ENCODE measurements at places on chromosomes 3 and 15. TPM values are rescaled to one million over a fixed set of nuclear protein-coding genes. Genes with fewer than 3 reads are reported as not detected.

TMEM87A gene
- total RNA-seq, result 28.5 TPM

SEMA6D gene
- not detected for total RNA-seq

XCR1 gene
- total RNA-seq, result not detected

IL5RA gene
- not detected for total RNA-seq

NOX5 gene
- 0.16 TPM for total RNA-seq

RETNLB gene
- total RNA-seq, result not detected

CHRD gene
- total RNA-seq, result 0.39 TPM

PXK gene
- total RNA-seq, result 6.3 TPM

IRAK2 gene
- total RNA-seq, result 21.8 TPM

CHRFAM7A gene
- total RNA-seq, result 7.9 TPM

SCN11A gene
- total RNA-seq, result 0.02 TPM

PIAS1 gene
- total RNA-seq, result 22.5 TPM

TIMP4 gene
- 13.0 TPM for total RNA-seq

SLC25A38 gene
- total RNA-seq, result 39.8 TPM

POMGNT2 gene
- 5.9 TPM for total RNA-seq
